ENCODE measurements at places on chromosomes 11 and 22.
A peak's percentile ranks its signal among the peaks of the same experiment; 100 is the strongest.

GRCh38 chr22:50571264-50572175 lies 6.7 kb downstream of the CPT1B start:
- no peak for DNase-seq

GRCh38 chr11:1773131-1773993 lies 9.6 kb upstream of the CTSD start:
- peak; percentile 13 for DNase-seq

GRCh38 chr22:36546092-36546804 lies 17.3 kb upstream of the EIF3D start:
- peak; percentile 37 for DNase-seq

DNA sequence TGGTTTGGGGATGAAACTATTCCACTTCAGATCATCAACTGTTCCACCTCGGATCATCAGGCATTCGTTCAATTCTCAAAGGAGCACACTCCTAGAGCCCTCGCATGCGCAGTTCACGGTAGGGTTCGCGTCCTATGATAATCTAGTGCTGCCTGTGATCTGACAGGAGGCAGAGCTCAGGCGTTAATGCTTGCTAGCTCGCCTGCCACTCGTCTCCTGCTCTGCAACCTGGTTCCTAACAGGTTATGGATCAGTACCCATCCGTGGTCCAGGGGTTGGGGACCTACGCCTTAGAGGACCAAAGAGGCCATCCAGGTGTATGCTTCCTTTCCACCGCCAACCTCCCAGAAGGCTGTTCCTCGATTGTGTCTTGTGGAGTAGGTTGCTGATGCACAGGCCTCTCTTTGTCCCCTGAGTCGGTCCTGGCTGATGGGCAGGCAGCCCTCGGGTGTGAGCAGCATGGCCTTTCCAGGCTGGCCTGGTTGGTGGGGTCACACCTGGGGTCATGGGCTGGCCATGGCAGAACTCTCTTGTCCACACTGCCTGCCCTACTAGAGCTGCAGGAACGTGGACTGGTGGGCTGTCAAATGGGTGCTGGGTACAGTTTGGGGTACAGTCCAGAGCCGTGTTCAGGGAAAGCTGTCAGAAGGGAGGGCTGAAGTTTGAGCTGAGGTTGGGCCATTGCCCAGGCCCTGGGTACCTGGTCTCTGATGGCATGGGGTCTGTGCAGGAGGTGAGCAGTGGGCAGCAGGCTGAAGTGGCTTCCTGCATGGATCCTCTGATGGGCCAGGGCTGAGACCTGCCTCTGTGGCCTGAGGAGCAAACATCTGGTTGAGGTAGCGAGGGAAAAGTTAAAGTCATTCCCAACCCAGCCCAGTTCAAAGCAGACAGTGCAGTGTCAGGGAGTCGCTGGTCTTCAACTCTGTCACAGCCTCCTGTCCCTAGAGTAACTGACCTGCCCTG lies 11.1 kb downstream of the PRDM11 start:
- no peak for DNase-seq

GRCh38 chr11:33379947-33380346 lies 122.8 kb downstream of the HIPK3 start:
- no peak for DNase-seq

GRCh38 chr11:18700375-18700774 lies 1.8 kb downstream of the TMEM86A start:
- DNase-seq, result no peak

DNA sequence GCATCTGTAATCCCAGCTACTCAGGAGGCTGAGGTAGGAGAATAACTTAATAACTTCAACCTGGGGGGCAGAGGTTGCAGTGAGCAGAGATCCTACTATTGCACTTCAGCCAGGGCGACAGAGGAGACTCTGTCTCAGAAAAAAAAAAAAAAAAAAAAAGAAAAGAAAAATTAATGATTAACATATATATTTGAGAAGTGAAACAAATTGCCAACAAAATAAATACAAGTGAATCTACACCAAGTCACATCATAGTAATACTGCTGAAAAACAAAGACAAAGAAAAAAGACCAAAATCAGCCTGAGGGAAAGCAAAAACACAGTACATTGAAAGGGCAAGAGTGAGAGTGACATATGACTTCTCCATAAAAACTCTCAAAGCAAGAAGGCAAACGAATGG lies 123.7 kb downstream of the CASP12 start:
- DNase-seq, result no peak

GRCh38 chr11:110059706-110060463 lies 33.3 kb upstream of the ZC3H12C start:
- DNase-seq, result no peak

GRCh38 chr11:24934733-24935439 lies 438.0 kb downstream of the LUZP2 start:
- no peak for DNase-seq

DNA sequence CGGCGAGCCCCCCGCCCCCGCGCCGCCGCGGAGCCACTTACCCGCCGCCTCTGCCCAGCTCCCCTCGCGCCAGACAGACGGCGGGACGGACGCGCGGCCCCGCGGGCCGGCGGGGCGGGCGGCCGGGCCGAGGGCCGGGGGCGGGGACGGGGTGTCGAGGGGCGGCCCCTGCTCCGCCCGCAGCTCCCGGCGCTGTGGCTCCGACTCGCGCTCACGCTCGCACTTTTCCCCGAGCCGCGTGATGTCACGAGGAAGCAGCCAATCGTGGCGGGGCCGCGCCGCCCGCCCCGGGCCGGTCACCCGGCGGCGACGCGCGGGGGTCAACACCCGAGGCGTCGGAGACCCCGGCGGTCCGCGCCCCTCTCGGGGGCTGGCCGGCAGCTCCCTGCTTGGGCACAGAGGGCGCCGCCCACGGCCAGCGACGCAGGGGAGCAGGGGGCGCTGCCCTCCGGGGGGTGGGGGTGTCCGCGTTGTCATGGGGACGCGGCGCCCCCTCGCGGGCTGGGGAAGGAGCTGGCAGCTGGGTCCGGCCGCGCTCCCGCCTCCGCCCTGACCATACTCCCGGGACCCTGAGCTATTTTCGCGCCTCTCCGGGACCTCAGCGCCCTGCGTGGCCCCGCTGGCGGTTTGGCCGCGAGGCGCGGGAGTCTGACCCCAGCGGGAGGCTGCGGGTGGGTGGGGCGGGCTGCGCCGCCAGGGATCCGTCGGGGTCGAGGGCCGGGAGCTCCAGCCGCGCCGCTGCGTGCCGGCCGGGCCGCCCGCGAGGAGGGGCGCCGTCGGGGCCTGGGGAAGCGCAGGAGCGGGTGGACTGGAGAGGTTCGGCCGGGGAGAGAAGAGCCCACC lies at the start of gene CHRM4:
Gene CHRM4, minus strand, starts transcription at position 199 of the 843 bp plus-strand sequence. CDS start 5,219 bp downstream, outside the sequence.
- DNase-seq, result no peak

GRCh38 chr11:112751329-112751728 lies 209.9 kb upstream of the NCAM1 start:
- DNase-seq, result no peak

- DNase-seq, result no peak
These were observed 134.4 kb upstream of the ZC3H12C start for GRCh38 chr11:109958821-109959166.

GRCh38 chr11:50080256-50080655 lies 47.6 kb downstream of the OR4C45 start:
- no peak for DNase-seq

DNA sequence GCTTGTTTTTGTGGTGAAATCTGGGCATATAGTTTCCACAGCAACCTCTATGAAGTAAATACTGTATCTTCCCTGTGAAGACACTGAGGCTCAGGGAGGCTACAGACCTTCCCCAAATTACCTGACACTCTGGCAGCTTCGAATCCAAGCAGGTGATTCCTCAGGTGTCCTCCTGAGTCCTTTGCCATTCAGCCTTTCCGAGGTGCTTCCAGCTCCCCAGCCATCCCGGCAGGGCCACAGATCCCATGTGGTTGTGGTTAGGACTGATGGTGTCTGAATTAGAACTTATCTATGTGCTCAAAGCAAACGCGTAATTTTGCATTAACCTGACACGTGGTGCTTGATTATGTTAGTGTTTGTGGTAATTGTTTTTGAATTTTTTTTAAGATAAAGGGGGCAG lies 785.6 kb downstream of the BRD1 start:
- DNase-seq, result no peak
